ENCODE measurements at places on chromosomes 16 and 17.
A peak's percentile ranks its signal among the peaks of the same experiment; 100 is the strongest.

GRCh38 chr17:79589669-79590522, 21.0 kb downstream of the RBFOX3 start:
- DNase-seq = no peak

DNA sequence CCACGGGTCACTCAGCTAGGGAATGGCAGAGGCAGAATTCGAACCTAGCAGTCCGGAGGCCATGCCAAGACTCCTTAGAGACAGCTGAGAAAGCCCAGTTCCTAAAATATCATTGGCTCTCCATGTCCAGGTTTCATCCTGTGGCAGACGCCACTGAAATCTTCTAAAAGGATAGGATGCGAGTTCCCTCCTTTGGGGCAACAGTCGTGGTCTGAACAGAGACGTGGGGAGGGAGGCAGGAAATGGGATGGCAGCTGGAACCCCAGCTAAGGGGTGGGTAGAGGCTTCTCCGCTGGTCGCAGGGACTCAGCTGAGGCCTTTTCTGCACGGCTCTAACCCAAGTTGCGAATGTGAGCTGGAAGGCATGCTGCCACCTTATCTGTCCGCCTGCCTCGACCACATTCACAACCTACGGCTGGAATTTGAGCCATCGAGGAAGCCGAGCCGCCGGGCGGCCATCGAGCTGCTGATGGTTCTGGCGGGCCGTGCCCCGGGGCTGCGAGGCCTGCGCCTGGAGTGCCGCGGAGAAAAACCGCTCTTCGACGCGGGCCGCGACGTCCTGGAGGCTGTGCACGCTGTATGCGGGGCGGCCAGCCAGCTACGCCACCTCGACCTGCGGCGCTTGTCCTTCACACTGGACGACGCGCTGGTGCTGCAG, 1.9 kb upstream of the HSF4 start:
- DNase-seq = no peak

DNA sequence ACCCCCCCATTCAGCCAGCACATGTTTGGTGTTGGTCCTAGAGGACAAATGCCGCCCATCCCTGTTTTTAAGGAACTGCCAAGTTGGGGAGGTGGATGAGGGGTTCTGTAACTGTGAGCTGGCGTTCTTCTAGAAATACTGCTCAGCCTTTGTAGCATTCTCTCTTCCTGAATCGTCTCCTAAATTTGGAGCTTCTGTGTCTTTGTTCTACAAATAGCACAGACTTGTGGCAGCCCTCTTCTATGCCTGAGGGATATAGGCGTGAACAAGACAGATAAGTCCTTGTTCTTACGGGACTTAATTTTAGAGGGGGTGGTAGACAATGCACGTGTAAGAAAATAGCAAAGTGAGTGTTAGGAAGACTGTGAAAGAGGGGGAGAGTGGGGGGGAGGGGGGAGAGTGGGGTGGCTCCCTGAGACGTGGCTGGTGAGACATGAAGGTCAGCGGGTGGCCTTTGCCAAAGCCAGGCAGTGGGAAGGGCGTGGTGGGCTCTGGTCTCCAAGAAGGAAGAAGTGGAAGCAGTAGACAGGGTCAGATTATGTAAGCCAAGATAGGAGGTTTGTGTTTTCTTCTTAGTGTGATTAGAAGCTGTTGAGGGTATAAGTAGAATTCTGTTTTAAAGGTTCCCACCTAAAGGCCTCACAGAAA, 9.9 kb downstream of the MFSD11 start:
- DNase-seq = no peak

- no peak for DNase-seq
Measured at GRCh38 chr17:927611-928461, 51.7 kb downstream of the NXN start.

- DNase-seq = no peak
Measured at GRCh38 chr17:81120695-81121621, 44.3 kb upstream of the PVALEF start.

- DNase-seq = peak; percentile 54
Measured at GRCh38 chr17:21513012-21513570, 136.9 kb downstream of the KCNJ12 start.

DNA sequence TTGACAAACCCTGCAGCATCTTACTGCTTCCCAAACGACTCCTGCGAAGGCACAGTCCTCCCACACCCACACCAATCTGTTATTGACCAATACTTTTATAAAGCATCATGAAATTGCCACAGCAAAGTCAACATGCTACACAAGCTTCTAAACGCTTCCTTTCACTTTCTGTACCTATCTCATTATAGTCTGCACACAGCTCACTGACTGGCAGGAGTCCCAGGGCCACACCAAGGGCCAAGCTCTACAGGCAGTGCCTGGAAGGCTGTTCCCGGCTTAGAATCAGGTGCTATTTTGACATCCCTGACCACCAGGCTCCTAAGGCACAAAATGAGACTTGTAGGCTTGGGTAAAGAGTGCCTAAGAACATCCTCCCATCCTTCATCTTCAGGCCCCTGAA, 39.5 kb downstream of the USP7 start:
- DNase-seq = no peak

DNA sequence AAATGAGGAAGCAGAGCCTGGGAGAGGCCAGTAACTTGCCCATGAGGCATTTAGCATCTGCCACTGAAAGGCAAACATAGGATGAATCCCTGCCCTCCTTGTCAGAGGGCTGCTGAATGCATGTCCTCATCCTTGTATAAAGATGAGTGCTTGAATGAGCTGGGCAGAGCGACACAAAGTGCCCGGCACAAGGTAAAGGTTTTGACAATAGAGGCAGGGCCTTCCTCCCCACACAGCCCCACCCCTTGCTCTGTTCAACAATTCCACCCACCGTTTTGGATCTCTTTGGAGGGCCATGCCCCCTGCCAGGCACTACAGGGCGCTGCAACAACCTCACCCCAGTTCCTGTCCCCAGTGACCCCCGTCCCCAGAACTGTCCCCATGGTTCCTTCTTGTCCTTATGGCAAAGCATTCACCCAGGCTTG, 1.4 kb upstream of the KRT19 start:
- DNase-seq = no peak

- no peak for DNase-seq
Measured at GRCh38 chr17:700504-701094, 14.0 kb downstream of the VPS53 start.

- DNase-seq = no peak
Measured at GRCh38 chr17:57401556-57402488, 145.5 kb downstream of the MSI2 start.

DNA sequence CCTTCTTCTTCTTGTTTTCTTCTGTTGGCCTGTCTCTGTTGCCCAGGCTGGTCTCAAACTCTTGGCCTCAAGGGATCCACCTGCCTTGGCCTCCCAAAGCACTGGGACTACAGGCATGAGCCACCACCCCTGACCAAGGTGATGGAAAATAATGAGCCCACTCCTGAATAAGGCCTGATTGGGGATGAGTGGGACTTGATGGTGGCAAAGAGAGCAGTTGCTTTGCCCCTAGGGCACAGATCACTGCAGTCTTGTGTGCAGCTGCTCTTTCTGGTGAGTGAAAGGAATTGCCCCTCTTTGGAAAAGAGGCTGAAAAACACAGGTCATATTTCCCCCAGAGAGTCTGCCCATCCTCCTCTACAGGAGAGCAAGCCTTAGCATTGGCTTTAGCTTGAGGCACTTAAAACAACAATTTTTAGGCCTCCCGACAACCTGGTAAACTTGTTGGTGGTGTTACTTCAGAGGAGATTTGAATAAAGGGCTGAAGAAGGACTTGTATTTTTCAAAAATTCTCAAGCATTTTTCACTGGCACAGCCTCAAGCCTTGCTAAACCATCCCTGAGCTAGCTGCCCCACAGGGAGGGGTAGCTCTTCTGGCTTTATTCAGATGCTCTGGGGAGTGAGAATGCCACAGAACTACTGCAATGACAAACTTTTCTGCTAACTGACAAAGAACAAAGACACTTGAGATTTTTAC, 6.1 kb upstream of the PDP2 start:
- no peak for DNase-seq
